Fibroblast of skin of scalp (primary cell): ENCODE measurements at places on chromosomes 1 and 21.

DNA sequence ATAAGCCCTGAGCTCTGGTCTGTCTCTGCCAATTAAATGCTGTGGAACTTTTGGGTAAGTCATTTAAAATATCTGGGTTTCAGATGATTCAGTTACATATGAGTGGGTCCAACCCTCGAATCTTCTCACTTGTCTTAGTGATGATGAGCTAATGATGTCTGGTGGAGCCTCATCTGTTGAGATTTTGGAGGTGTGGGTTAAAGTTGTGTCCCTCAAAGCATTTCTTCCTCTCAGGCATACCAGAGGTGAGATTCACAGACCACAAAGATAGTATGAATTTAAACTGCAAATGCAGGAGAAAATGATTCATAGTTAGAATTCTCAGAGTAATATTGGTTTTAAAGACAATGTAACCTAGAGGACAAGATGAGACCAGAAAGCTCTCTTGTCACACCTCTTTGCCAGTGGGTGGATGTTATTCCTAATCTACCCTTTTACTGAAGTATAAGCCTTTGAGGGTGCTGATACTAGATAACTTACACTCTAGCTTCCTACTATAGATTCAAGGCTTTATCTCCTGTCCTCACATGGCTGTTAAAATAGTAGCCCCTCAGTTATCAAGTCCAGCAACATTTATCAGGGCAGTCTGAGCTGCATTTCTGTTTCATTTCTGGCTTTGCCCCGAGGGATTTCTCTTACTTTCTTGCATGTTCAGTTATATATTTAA, 90.7 kb downstream of the MT1HL1 start:
- DNase-seq = peak; percentile 10

GRCh38 chr1:232533328-232533727, 96.6 kb downstream of the SIPA1L2 start:
- no peak for DNase-seq

DNA sequence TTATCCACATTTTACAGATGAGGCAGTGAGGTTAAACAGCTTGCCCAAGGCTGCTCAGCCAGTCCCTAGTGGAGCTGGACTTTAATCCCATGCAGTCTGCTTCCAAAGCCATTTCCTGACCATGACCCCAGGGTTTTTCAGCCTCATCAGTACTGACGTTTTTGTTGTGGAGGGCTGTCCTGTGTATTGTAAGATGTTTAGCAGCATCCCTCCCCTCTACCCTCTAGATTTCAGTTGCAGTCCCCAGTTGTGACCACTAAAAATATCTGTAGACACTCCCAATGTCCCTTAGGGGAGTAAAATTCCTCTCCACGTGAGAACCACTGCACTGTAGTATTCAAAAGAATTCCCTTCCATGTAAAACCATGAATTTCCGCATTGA, 30.2 kb upstream of the C1orf105 start:
- no peak for DNase-seq

- DNase-seq = no peak
Measured at GRCh38 chr1:198153804-198154203, 3.0 kb upstream of the NEK7 start.

DNA sequence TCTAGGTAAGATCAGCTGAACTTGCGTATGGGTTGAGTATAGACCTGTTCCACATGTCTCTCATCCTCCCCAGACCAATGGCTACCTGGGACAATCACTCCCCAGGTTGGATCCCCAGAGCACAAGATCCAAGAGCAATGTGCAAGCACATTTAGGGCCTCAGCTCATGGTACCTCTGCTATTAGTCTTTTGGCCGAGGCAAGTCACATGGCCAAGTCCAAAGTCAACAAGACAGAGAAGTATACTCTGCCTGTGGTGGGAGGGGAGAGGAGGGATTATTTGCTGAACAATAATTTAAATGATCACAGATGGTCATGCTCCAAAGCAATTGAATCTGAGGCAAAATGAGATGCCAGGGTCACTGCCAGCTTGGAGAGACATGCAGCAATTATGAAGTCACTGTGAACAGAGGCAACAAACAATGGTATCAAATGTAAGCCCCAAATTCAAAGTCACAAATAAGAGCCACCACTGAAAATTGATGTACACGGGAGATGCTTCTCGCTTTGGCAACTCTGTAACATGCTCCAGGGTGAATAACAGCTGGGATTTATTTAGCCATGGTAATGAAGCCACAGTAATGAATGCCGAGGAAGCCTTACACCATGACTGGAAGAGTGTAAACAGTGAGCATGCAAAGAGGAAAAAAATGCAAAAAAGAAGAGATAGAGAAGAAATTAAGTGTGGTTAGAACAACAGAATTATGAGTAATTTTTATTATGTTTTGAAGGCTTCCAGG, 149.1 kb downstream of the ZNF281 start:
- DNase-seq = peak; percentile 70

DNA sequence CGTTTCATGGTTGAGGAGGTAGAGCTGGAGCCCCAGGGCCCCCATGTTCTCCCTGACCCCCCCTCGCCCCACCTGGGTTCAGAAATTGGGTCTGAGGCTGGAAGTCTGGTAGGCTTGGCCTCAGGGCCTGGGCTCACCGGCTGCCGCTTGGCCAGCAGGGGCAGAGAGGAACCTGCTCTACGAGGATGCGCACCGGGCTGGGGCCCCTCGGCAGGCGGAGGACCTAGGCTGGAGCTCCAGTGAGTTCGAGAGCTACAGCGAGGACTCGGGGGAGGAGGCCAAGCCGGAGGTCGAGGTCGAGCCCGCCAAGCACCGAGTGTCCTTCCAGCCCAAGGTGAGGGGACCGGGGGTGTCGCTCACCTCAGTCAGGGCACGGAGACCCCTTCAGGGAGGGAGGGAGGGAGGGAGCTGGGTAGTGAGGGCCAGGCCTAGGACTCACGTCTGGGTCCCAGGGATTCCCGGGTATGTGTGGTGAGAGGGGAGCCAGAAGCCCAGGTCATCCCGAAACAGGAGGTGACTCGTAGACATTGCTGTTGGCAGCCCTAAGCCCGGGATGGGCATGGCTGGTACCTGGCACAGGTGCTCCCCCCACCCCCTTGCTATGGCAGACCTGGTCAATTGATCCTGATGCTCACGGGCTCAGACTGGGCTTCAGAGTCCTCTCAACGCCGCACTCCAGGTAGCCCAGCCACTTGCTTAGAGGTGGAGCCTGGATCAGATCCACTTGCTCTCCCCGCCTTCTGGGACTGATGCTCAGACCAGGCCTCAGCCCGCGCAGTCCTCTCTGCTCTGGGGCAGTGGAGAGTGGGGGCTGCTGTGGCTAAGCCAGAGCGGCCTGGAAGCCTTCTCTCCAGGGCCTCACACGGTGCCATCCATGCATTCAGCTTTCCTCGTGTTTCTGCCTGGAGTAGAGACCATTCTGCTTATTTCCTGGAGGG, 68.4 kb downstream of the ARHGEF10L start:
- DNase-seq = no peak

DNA sequence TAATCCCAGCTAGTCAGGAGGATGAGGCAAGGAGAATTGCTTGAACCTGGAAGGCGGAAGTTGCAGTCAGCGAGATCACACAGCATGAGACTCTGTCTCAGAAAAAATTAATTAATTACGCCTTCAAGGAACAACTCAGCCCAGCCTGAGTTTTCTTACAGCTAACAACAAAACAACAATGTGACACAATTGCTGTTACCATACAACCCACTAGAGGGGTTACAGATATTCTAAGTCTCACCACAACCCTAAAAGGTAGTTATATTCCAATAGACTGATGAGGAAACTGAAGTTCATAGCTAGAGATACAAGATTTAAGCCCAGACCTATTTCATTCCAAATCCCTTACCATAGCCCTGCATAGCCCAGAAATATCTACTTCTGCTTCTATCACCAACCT, 2.9 kb upstream of the LRRC8C start:
- no peak for DNase-seq

DNA sequence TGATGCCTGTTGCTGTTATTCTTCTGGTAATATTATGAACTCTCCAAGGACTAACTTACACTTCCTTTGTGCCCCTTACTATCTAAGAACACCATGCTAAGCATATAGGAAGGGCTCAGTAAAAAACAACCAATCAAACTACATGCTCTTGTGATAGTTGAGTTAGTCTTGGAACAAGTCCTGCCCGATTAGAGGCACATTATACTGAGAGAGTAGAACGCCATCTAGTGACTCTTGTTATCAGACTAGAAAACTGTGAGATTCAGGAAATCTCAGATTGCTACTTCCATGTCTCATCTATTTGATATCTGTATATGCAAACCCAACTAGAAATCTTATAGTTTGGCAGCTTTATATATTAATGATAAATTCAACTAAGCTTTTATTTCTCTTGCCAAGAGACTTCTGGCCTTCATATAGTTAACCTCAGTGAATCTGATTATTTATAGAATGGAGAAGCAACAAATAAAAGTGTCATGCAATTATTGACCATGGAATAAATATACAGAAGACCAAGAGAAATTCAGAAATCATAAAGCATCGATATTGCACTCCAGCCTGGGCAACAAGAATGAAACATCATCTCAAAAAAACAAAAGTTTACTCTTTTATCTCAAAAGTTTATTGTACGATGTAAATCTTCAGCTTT, 7.8 kb upstream of the SRRM1 start:
- DNase-seq = peak; percentile 75

DNA sequence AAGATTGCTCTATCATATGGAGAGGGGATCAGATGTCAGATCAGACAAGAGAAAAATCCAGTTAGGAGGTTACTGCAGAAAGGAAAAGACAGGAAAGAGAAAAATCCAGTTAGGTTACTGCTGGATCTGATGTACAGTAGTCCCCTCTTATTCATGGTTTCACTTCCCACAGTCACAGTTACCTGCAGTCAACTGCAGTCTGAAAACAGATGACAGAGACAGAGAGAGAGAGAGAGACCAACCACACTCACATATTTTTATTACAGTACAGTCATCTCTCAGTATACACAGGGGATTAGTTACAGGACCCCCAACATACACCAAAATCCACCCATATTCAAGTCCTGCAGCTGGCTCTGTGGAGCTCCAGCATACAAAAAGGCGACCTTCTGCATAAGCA, 29.3 kb downstream of the NUP133 start:
- no peak for DNase-seq

DNA sequence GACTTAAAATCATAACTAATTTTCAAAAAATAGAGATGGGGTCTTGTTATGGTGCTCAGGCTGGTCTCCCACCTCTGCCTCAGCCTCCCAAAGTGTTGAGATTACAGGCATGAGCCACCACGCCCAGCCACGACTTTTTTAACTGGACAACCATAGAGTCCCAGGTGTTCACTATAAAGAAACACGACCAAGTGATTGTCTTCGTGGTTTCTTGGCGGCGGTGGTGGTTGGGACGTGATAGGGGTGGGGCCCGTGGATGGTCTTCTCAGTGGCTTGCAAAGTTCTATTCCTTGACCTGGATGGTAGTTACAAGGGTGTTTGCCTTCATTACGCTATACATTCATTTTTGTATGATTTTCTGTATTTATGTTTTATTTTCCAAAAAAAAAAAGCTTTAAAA, 34.6 kb upstream of the COX20 start:
- DNase-seq = no peak

DNA sequence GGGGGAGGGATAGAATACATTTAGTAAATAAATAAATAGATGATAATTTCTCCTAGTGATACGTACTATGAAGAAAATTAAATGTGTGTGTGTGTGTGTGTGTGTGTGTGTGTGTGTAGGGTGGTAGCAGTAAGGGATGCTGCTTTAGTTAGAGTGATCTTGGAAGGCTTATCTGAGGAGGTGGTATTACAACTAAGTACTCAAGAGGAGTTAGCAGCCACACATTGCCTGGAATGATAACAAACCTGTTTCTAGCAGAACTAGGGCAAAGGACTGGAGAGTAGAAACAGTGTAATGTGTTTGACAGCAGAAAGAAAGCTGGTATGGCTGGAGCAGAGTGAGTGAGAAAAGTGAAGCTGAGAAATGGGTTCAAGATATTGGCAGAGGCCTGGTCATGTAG, 58.3 kb upstream of the FASLG start:
- DNase-seq = no peak

GRCh38 chr1:186960861-186961260, 132.1 kb downstream of the PLA2G4A start:
- no peak for DNase-seq

DNA sequence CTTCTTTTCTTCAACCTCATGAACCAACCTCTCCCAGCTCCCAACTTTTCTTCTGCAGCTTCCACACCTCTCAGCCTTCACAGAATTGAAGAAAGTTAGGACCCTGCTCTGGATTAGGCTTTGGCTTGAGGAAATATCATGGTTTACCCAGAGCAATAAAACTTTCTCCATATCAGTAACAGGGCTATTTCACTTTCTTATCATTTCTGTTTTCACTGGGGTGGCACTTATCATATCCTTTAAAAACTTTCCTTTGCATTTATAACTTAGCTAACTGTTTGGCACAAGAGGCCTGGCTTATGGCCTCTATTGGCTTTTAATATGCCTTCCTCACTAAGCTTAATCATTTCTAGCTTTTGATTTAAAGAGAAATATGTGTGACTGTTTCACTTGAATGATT, 9.4 kb upstream of the FAM3B start:
- DNase-seq = no peak

DNA sequence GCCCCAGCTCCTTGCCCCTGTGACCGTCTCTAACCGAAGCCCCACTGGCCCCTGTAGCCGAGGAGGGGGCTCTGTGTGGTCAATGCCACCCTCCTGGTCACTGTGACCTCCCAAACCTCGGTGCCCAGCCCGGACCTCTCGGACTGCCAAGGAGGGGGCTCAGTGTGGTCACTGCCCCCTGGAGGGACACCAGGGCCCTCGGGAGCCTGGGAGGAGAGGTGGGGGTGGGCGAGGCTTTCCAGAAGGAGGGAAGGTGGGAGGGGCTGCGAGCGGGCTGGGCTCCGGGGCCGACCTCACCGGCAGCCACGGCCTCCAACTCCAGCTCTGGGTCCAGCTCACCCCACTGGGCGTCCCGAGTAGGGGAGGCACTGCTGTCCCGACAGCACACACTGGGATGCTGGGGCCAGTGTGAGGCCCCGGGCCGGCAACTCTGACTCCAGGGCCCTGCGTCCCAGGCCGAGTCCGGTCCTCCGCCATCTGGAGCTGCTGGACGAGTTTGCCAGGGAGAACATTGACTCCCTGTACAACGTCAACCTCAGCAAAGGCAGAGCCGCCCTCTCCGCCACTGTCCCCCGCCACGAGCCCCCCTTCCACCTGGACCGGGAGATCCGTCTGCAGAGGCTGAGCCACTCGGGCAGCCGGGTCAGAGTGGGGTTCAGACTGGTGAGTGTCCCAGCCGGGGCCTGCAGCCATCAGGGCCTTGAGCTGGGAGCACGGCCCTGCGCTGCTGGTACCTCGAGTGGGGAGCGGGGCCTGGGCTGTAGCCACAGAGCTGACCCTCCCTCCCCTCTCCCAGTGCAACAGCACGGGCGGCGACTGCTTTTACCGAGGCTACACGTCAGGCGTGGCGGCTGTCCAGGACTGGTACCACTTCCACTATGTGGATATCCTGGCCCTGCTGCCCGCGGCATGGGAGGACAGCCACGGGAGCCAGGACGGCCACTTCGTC, 6.4 kb downstream of the SCNN1D start:
- DNase-seq = no peak

DNA sequence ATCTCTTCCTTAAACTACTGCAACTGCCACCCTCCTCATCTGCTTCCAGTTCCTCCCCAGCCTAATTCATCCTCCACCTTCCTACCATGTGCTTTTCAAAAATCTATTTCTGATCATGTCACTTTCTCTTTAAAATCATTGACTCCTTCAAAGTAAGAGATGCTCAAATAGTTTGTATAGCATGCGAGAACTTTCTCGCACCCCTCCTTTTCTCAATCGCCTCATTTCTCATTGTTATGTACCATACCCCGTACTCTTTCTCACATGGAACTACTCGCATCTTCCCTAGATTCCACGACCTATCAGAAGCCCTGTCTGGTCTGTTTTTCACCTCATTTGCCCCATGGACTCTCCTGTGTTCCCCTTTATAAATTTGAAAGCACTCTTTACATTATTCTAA, 238.2 kb downstream of the NRIP1 start:
- no peak for DNase-seq
